ENCODE measurements at places on chromosomes 11 and 22.

DNA sequence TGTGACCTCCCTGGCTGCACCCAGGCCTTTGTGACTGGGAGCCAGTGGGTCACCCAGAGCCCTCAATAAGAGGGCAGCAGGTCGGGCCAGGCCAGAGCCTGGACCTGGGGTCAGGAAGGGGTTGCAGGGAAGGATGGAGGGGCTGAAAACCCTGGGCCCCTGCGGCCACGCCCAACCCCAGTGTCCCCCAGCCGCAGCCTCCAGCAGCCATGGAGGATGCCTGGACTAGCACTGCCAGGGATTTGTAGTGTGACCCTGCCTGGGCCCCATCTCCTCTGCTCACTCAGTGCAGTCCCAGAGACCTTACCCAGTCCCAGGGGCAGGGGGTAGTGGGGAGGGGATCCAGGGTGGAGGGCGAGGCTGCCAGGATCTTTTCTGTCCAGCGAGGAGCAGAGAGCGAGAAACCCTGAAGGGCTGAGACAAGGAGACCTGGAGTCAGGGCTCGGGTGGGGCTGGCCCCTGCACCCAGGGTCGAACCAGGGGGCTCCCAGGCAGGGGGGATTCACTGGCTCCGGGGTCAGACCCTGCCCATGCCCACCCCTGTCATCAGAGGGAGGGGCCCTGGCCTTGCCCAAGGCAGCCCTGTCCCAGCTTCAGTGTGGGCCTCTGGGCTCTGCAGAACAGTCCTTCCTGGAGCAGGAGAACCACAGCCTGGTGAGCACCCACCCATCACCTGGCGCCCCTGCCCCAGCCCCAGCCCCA, 187.5 kb downstream of the IGLL1 start:
- no peak for DNase-seq

DNA sequence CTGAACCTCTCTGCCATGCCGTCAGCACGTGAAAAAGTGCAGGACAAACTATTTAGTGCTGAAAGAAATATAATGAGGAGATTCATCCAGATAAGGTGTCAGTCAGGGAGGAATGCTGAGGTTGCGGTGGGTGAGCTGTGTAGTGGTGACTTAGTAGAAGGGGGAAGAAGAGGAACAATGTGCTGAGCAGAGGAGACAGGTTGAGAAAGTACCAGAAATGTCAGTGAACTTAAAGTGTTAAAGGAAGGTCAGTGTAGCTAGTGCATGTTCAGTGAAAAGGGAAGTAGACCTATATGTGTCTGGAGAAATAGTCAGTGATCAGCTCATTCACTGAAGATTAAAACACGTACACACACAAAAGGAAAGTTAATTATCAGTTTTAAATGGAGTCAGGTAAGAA, 237.6 kb upstream of the CCDC179 start:
- DNase-seq, result no peak

DNA sequence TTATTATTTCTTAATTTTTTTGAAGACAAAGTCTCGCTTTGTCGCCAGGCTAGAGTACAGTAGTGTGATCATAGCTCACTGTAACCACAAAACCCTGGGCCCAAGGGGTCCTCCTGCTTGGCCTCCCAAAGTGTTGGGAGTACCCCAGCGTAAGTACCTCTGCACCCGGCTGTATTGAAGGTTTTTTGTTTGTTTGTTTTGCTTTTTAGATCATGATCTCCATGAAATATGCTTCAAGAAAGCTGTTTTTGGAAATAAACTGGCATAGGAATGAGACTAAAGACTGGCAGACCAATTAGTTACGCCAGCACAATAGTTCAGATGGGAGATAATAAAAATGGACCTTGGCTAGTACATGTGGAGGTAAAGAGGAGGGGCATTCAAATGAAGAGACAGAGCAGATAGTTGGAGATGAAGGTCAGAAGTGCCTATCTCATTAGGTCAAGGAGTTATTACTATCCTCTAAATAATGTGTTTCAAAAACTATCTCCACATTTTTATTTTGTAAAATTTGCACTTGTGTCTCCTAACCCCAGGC, 4.1 kb upstream of the MRPL48 start:
- no peak for DNase-seq

DNA sequence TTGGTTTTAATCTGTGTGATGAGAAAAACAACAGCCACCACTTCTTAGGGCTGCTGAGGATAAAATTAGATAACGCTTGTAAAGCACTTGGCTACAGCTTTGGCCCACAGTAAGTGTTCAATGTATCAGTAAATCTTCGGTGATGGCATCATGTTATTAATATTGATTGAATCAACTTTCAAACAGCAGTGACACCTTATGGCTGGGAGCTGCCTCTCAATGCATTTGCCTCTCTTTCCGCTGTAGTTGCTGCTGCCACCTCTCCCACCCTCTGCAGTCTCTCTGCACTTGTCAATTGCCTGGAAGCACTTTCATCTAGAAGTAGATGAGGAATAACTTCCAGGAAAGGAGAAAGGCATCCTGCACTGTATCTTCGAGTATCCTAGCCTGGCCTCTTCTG, 491.1 kb downstream of the OPCML start:
- no peak for DNase-seq

DNA sequence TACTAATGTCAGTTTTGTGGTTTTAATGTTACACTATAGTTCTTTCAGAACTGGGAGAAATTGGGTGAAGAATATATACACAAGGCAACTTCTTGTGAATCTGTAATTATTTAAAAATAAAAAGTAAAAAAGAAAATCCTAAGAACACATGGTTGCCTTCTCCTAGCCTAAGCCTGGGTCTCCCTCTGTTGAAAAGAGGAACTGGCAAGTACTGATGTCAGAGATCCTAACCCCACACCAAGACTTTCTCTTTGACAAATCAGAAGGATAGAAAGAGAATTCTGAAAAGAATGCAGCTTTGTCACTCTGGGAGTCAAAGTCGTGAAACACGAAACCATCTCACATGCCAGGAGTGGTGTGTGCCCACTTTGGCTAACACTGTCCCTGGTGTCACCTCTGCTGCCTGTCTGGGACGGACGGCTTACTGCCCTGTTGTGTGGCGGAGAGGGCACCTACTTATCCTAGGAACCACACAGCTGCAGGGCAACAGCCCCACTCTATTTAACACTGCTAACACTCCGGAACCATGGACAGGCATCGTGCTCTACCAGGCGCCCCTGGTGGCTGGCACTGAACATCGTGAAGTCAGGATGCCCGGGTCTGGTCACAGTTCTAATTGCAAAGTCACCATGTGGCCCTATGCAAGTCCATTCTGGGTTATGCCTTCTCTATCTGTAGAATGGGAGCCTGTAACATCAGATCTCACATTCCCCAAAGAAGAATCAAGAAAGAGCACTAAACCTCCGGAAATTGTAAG, 108.7 kb upstream of the CD82 start:
- no peak for DNase-seq

DNA sequence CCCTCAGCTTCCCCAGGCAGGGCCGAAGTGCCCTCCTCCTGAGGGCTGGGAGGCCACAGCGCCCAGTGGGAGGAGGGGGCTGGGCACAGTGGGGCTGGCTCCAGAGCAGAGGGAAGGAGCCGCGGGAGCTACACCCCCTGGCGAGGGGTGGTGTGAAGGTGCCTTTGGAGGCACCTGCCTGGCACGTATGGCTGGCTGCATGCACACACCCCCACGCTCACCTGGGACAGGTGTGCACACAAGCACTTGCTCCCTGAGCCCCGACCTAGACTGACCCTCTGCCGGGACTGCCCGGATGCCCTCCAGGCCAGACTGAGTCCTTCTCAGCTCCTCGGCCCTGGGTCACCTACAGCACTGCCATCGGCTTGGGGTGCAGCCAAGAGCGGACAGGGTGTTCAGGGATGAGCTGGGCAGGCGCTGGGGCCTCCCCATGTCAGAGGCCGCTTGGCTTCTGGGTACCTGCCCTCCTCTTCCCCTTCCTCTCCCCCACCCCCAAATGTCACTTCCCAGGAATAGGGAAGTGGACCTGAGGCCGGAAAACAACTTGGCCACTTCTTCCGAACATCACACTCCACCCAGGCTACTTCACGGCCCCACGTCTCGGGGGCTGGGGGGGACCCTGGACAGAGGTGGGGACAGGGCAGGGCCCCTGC, 7.4 kb upstream of the PIM3 start:
- DNase-seq, result no peak

- DNase-seq, result no peak
Observed at GRCh38 chr11:17581732-17582053, 34.6 kb downstream of the OTOG start.

DNA sequence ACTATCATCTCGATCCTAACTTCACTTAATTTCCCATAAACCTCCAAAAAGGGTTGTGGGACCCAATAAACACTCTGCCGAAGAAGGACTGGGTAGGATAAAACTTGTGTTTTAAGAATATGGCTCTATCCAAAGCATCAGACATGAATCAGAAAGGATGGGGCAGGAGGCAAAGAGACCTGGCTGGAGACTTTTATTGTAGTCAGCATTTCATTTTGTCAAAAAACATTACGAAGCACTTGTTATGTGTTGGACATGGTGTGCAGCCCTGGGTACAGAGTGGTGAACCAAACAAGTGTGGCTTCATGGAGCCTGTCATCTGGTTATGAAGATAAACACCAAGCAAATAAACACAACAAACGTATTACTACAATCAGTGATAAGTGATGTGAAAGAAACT, 17.3 kb downstream of the IL10RA start:
- DNase-seq, result no peak

GRCh38 chr22:46008836-46009596, 32.1 kb upstream of the WNT7B start:
- DNase-seq, result no peak

- DNase-seq, result peak; percentile 54
Observed at GRCh38 chr11:11798586-11799438, 43.0 kb upstream of the USP47 start.

- no peak for DNase-seq
Observed at GRCh38 chr11:75518771-75519653, 6.7 kb downstream of the GDPD5 start.

DNA sequence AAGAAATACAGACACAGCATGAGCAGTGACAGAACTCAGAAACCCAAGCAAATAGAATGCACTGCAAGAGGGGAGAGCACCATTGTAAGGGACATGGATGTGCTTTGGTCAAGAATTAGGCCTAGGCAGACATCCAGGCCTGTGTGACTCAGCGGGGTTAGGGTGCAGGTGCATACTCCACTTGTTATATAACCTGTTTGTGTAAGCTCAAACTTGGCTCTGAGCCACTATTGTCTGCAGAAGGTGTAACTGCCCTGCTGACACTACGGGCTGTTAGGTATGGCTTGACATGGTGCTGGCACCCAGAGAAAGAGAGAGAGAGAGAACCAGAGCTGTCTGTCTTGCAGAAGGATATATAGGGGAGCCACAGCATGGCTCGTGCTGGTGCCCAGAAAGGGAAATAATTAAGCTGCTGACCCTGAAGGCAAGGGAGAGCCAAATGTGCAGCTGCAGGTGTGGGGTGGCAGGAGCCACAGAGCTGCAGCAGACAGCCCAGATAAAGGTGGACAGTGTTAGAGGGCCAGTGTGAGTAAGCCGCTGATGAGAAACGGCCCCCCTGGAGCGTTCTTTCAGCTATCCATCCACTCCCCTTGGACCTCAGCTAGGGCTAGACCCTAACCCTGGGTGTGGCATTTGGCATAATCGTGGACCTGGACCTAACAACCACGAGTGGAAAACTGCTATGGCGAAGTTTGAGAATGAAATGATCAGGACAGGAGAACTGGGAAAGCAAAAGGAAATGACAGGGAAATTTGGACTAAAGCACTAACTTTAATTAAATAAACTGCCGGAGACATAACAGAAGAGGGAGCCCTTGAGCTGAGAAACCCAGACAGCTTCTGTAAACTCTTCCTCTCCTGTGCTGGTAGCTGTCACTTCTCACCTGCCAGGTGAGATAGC, 253.0 kb upstream of the CCDC179 start:
- DNase-seq, result no peak

GRCh38 chr11:19680829-19681368, 31.7 kb upstream of the NAV2 start:
- DNase-seq, result no peak

DNA sequence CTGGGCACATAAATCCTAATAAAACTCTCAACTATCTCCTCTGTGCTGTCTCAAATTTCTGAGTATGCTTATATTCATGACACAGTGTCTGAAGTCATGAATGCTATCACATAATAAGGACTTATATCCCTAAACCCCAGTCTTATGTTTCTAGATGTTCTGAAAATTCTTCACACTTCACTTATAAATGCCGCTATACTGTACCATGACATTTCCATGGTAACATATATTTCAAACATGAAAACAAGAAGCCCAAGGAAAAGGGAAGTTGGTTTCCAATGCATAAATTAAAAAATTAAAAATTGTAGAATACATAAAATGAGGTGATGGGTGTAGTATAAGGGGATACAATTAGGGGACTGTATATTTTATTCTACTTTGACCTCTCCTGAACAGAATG, 11.7 kb downstream of the GVQW3 start:
- DNase-seq, result no peak

DNA sequence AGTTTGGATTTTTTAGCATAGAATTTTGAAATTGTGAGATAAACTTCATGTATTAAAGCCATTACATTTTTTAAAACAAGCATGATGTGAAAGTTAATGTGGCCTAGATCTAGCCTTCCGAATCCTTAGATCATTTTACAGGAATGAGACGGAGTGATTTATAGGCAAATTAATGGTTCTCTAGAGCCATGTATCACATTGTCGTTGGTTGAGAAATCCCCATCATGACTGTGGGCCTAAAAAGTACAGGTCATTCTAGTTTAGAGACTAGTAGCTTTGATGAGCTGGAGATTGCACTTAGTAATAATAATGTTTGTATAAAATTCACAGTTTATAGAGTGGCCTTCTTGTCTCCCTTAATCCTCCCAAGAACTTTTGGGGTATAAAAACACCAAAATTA, 7.1 kb downstream of the EWSR1 start:
- no peak for DNase-seq

DNA sequence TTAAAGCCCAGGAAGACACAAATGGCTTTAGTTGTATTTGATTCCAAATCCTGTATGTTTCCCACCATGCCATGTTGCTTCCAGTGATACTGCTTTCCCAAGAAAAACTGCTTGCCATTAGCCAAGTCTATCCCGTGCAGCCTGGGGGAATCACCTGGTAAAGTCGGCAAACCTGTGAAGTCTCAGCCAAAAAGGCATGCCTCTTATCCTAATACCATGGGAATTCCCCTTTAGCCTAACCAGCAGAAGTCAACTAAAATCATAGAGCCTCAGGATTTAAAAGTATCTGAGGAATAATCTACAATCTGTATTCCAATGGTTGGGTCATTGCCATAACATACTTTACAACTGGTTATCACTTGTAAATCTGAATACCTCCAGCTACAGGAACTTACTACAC, 869.4 kb downstream of the DLG2 start:
- DNase-seq, result no peak

All from stimulated activated CD4-positive, alpha-beta T cell treated with anti-CD3 and anti-CD28 coated beads, Interleukin-1b, Interleukin-23, amount 100 ng/mL, for 48 hours (primary cell).